ENCODE measurements at places on chromosomes 11 and 22.

DNA sequence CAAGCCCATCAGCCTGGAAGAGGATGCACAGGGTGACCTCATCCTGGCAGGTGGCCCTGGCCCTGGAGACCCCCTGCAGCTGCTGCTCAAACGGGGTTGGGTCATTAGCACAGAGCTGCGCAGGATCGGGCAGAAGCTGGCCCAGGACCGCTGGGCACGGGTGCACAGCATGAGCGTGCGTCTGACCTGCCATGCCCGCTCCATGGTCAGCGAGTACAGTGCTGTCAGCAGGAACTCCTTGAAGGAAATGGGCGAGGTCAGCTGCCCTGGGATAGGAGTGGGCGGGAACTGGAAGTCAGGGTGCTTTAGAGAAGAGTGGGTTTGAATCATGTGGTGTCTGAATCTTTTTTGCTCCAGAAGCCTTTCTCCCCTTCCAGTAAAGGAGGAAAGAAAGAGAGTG lies 61.1 kb downstream of the INSC start:
- no peak for DNase-seq

DNA sequence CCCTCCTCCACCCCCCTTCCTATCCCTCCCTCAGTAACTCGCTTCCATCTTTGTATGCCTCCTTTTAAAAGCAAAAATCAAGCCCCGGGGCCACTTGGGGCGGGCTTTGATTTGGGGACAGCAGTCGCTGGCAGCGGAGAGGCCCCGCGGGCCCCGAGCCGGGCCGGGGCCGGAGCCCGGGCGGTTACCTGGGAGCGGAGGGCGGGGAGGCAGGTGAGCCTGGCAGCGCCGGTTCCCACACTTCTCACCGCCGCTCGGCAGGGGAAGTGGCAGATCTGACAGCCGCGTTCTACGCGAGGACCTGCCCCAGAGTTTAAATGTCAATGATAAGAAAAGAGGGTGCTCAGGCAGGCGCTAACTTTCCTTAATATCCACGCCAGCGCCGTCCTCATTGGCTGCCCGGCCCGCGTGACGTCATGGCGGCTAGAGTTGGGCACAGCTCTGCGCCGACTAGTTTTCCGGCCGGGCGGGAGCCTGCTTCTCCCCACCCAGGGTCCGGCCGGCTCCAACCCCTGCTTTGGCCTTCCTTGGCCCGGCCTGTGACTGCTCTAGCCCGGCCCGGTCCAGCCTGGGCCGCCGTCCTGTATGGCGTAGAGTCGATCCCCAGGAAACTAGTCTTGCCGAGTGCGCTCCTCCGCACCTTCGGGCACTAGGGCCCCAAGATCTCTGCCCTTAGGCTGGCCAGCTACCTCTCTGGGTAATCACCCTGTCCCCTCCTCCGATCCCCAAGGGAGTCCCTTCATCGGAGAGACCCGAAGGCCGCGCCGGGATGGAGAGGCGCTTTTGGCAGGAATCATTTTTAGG lies 6.7 kb upstream of the PAX6 start:
- no peak for DNase-seq

- DNase-seq, result no peak
These were observed 48.0 kb upstream of the CARS1 start for GRCh38 chr11:3104961-3105790.

- DNase-seq, result peak; percentile 68
These were observed 1.2 kb upstream of the HSPA8 start for GRCh38 chr11:123062892-123063825.

DNA sequence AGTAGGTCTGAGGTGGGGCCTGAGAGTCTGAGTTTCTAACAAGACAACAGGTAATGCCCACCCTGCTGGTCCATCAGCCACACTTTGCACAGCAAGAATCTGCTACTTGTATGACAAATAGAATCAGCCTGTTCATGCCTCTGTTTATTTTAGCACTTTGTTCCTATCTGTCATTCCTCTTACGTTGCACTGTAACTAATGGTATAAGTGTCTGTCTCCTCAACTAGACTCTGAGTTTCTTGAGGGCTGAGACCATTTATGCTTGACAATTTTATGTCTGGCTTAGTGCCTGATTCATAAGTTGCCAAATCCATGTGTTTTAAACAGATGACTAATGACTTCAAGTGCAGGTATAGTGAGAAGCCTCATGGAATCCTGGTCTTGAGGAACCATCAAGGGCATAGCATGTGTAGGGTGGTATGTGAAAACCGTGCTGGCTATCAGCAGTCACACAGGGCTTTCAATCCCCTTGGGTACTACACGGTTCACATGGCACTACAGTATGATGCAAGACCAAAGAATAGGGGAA lies 209.7 kb downstream of the C11orf91 start:
- DNase-seq, result no peak

DNA sequence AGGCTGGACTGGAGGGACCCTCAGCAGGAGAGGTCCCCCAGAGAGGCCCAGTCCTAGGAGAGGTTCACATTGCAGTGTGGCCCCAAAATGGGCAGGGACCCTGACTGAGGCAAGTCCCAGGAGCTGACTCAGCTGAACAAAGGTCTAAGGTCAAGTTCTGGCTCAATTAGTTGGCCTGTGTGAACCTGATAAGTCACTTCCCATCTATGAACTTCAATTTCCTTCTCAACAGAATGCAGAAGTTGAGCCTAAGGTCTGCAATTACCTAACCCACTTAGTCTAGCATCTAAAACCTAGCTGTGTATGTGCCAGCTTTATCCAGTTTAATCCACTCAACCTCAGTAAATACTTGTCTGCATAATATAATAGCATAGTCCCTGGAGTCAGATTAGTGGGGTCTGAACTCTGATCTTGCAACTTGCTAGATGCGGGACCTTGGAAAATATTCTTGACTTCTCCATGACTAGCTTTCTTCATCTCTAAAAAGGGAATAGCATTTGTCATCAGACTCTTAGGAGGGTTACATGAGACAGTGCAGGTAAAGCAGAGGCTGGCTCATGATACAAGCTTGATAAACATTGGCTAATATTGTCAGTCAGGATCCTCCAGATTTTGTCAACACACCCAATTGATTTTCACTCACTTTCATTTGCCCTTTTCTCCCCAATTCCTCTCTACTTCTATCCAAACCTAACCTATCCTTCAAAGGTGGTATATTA lies 465.5 kb downstream of the INSC start:
- peak; percentile 80 for DNase-seq

- no peak for DNase-seq
These were observed 52.2 kb downstream of the GAB2 start for GRCh38 chr11:78365381-78365792.

DNA sequence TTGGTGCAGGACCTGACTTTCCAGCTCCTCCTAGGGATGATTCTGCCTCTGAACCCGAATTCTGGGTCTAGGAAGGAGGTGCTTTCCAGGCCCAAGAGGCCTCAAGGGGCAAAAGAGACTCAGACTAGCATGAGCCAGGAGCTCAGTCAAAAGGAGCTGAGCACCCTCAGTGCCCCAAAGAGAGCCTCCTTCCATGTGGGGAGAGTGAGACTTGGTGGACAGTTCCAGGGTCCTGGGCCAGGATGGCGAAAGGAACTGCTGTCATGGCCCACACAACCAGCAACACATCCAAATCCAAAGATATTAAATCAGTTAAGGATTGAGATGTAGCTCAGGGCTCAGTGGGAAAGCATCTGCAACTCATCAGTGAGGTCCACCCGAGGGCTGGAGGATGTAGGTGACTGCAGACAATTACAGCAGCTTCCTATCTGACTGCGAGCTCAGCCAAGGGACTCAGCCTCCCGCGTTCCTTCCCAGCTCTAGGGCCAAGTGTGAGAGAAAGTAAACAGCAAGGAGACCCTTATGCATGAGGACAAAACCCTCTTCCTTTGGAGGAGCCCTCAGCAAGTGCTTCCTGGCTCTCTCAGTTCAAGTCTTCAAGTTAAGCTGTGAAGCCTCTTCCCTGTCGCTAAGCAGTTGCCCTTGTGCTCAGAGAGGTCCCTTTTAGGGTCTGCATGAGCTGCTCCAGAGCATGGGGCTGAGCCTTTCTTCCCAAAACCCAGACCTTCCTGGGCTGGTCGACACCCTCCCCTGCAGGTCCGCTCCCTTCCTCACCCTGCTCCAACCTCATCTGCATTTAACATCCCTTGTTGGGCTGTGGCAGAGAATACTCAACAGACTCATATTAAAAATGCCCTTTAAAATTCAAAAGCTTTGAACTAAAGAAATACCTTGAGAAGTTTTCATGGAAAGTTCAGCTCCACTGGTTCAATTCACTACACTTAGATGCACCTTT lies 35.8 kb downstream of the C11orf58 start:
- DNase-seq, result no peak

- no peak for DNase-seq
These were observed 18.5 kb upstream of the MED17 start for GRCh38 chr11:93765551-93765950.

Measured in HL-60 (cell line).